ENCODE measurements at places on chromosomes 7 and 10.

GRCh38 chr7:102295346-102296178, 8.9 kb downstream of the SH2B2 start:
- DNase-seq: no peak

DNA sequence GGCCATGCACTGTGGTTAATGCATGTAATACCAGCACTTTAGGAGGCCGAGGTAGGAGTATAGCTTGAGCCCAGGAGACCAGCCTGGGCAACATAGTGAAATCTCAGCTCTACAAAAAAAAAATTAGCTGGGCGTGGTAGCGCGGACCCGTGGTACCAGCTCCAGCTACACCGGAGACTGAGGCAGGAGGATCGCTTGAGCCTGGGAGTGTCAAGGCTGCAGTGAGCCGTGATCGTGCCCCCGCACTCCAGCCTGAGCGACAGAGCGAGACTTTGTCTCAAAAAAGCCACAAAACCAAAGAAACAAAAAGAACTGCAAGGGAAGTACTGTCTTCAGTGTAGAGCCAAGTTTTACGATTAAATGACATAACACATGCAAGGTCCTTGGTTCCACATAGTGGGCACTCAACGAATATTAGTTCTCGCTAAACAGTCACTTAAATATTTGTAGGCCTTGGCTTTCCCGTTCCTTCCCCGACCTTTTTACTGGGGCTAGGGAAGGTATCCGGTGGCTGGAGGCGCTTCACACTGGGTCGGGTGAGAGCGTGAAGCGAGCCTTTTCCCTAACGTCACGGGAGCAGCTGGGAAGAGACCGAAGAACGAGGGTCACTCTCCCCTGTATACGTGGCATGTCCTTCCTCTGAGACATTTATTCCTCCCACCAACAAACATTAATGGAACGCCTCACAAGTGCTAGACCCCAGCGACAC, 993 bp upstream of the SND1 start:
- no peak for DNase-seq

DNA sequence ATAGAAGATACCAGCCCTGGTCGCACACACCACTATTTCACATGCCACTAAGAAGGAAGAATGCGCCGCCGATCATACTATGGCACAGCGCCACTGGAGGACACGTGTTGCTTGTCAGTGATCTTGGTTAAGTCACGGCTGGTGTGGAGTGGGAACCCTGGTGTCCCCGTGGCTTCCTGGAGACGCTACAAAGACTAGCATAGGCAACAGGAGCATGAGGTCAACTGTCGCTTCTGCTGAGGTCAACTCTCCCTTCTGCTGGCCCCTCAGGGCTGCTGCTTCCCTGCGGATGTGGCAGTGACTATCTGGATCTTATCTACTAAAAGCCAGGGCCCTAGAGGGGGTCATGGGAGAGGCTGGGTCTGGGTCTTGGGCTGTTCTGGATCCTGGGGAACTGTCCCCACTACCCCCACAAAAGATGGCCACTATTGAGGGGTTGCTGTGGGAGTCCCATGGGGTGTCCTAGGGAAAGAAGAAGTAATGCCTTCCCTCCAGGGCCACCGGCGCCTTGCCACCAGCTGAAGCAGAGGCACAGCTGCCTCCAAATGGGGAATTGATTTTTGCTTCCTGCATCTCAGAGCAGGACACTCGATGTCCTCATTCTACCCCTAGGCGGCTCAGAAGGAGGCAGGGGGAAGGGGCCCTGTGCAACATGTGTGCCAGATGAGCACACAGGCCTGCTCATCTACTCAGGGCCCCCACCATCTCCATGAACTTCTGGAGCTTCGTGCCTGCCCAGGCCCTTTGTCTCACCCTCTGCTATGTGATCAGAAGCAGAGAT, 76.6 kb upstream of the PPIF start:
- DNase-seq: no peak

- DNase-seq: no peak
Measured at GRCh38 chr10:14560791-14561765, 213.6 kb downstream of the FAM107B start.

- no peak for DNase-seq
Measured at GRCh38 chr7:100141555-100141949, 7.2 kb upstream of the LAMTOR4 start.

GRCh38 chr7:52151559-52151958, 835.0 kb upstream of the COBL start:
- no peak for DNase-seq

DNA sequence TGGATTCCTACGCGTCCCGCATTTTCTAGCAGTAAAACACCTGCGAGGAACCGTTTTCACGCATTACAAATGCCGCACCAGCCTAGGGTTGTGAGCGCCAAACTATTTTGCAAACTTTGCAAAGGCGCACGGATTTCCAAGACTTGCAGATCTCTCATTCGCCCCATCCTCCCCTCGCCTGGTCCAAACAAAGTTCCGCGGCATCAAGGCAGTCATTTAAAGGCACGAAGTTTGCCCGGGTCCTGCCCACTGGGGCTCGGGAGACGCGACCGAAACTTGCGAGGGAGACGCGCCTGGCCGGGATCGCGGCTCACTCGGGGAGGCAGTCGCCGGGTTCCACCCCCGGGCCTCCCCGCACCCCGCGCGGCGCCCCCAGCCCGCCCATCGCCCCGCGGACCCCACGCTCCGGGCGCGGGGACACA, 613 bp downstream of the USP6NL start:
- DNase-seq: no peak

DNA sequence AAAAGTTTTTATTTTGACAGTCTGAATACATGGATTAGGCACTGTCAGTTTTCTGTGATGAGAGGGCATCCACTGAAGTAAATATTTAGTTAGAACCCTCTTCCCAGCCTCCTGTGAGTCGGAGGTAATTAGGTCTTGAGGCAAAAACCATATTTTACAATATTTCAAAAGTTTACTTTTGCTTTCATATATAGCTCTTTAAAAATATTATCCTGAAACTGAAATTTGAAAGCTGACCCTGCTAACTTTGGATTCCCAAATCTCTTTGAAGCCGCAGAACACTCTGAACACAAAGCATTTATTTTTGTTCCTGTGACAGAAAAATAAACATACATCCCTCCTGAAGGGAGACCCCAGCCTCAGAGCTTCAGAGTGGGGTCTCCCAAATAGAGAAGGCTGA, 317.4 kb downstream of the KIF20B start:
- DNase-seq: no peak

- peak; percentile 18 for DNase-seq
Measured at GRCh38 chr10:78657163-78657861, 411.5 kb upstream of the ZMIZ1 start.

GRCh38 chr10:70744617-70745143, 40.5 kb downstream of the TBATA start:
- DNase-seq: no peak

GRCh38 chr10:79013406-79013987, 55.3 kb upstream of the ZMIZ1 start:
- DNase-seq: no peak

- no peak for DNase-seq
Measured at GRCh38 chr7:8481752-8482446, 48.5 kb downstream of the NXPH1 start.

- DNase-seq: no peak
Measured at GRCh38 chr7:77238703-77239136, 39.1 kb upstream of the FGL2 start.

GRCh38 chr10:69843923-69844322, 42.2 kb downstream of the COL13A1 start:
- no peak for DNase-seq

DNA sequence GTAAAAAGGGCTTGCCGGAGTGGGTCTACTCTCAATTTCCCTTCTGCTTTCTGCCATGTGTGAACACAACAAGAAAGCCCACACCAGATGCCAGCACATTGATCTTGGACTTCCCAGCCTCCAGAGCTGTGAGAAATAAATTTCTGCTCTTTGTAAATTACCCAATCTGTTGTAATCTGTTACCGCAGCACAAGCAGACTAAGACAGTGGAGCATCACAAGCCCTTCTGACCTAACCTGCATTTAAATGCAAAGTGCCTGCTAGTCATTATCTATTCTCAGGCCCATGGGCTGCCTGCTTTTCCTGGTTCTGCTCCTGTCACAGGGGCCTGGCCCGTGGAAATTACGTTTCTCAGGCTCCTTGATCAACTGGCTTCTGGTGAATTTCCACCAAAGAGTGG, 199.3 kb upstream of the AUTS2 start:
- no peak for DNase-seq

- DNase-seq: no peak
Measured at GRCh38 chr10:78785066-78785465, 283.7 kb upstream of the ZMIZ1 start.

DNA sequence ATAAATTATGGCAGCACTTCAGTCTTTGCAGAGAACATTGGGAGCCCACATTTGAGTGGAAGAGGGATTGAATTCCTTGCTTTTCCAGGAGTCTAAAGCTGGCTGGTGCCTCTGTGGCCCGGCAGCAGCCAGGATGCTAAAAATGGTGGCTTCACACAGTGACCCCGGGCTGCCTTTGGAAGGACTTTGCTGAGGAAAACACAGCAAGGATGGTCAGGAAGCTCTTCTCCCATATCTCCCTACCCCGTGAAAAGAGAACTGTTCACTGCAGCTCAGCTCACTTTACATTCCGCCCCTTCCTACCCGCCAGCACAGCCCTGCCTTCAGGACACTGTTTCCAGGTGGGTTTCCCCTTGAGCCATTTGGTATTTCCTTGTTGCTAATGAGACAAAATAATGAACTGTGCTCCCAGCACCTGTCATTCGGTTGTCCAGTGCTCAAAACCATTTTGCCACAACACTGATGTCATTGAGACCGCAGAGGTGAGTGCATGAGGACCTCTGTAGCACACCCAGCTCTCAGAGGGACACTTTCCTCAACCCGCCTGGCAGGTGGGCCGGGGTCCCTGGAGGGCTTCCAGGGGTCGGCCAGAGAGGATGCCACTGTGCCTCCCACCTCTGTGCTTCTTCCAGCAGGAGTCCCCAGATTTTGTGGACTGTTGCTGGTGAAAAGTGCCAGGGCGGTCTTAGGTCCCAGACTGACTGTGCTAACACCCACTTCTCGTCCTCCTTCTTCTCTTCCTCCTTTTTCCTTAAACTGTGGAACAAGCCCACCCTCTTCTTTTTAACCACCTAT, 255.7 kb upstream of the PPP2R2D start:
- no peak for DNase-seq

GRCh38 chr7:97218767-97219166, 101.3 kb downstream of the SDHAF3 start:
- no peak for DNase-seq

DNA sequence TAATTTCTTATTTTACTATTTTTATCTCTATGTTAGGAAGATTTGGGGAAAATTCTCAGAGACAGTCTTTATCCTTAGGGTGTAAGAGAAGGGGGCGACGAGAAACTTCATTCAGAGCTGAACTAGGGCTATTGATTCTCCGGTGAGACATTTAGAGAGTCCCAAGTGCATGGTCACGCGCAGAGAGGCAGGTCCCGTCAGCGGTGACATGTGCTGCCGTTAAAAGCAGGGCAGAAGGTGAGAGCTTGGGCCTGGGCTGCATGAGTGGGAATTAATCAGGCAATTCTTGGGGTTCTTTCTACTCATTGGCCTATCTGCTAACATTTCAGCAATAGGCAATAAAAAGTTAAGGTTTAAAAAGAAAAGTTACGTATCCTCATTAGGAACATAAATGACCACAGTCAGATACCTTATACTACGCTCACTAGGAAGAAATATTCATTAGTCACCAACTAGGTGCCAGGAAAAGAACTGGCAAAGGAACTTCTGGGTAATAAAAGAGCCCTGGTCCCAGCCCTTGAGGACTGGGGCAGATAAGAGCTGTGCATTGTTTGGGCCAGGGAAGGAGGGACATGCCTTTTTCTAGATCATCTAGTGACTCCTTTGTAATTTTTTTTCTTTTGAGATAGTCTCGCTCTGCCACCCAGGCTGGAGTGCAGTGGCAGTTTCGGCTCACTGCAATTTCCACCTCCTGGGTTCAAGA, 21.2 kb downstream of the PRKCQ start:
- no peak for DNase-seq

DNA sequence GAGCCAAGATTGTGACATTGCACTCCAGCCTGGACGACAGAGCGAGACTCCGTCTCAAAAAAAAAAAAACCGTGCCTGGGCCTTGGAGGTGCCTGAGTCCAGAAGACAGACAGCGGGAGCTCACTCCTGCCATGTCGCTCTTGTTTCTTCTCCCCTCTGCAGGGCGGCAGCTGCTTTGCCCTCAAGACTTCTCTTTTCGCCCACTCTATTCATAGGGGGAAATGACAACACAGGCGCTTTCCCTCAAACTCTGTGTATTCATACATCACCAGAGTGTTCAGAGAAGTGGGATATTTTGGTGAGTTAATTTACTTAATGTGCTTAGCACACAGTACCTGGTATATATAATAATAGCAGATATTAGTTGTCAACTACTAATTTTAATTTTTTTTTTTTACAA, 44.5 kb downstream of the FOXK1 start:
- no peak for DNase-seq

- no peak for DNase-seq
Measured at GRCh38 chr7:1233333-1234048, 819 bp downstream of the UNCX start.

DNA sequence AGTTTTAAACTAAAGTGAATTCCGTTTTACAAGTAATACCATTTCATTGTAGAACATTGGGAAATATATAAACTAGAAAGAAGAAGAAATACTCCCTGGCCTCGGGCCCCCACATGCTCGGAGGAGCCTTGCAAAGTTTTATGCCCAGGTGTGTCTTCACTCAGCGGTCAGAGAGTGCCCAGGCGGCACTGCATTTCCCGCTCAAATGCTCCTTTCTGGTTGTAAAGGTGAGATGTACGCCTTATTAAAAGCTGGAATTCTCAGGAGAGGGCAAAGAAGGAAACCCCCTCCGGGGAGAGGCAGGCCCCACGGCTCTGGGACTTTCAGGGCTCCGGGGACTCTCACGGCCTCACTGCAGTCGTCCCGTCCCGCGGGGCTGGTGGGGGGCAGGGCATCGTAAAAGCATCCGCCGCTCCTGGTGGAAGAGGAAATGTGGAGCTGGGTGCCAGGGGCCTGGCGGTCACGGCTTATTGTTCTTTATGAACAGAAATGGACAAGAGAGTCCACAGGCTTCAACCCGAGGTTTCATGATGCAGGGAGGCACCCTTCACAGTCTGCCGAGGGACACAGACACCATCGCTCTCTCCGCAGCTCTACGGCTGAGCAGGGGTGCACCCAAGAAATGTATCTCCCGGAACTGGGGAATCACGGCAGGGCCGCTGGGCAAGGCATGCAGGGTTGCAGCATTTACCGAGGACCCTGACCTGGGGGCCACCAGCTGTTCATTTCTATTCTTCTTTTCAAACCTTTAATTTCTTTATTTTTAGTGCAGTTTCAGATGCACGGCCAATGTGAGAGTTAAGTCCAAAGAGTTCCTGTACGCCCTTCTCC, 47.7 kb upstream of the INPP5A start:
- DNase-seq: no peak

- no peak for DNase-seq
Measured at GRCh38 chr7:132544025-132544424, 32.2 kb downstream of the PLXNA4 start.

GRCh38 chr10:103184615-103185014, 8.5 kb downstream of the NT5C2 start:
- DNase-seq: no peak

DNA sequence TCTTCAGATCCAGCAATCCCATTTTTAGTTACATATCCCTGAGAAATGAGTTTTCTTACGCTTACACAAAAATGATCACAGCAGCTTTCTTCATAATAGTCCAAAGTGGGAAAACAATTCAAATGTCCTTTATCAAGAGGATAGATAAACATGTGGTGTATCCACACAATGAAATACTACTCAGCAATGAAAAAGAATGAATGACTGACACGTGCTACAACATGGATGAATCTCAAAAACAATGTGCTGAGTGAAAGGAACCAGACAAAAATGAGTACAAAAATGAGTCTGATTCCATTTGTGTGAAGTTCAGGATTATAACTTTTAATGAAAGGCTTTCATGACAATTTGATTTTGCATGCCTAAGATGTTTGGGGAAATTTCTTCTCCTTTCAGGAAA, 139.1 kb downstream of the WNT2 start:
- DNase-seq: no peak
